Cortex of kidney (tissue), 1 donor: ENCODE measurements at places on chromosomes 11 and 22.

- no peak for DNase-seq
Observed at GRCh38 chr11:13318498-13319295, 41.1 kb downstream of the BMAL1 start.

GRCh38 chr11:61571869-61572268 is 9.0 kb downstream of the SYT7 start:
- no peak for DNase-seq

DNA sequence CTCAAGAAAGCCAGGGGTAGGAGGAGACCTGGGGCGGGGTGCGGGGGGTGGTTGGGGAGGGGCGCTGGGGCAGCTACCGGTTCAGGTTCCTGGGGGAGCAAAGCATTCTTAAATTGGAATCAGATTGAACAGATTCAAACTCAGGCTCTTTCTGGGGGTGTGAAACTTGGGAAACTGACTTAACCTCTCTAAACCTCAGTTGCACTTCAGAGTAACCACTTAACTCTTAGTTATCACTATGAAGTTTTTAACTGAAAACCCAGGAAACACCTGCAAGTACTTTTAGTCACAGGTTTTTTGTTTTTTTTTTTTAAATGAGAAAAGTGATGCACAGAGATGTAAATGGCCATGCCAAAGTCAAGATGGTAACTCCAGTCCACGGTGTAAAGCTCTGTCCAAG is 72.0 kb downstream of the RCN1 start:
- no peak for DNase-seq

DNA sequence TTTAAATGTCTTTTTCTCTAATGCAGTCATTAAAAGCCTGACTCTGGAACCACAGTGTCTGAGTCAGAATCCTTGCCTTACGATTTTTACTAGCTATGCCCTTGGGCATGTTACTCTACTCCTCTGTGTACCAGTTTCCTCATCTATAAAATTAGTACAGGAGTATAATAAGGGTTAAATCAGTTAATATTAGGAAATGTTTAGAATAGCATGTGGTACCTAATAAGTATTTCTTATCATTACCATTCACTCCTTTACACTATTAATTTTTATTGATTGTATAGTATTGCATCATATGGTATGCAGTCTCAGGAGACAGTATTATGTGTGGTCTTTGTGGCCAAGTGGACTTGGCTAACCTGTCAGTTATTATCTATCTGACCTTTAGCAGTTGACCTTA is 68.2 kb downstream of the METTL15 start:
- no peak for DNase-seq

- no peak for DNase-seq
Observed at GRCh38 chr11:10725114-10725906, 25.7 kb upstream of the CTR9 start.

DNA sequence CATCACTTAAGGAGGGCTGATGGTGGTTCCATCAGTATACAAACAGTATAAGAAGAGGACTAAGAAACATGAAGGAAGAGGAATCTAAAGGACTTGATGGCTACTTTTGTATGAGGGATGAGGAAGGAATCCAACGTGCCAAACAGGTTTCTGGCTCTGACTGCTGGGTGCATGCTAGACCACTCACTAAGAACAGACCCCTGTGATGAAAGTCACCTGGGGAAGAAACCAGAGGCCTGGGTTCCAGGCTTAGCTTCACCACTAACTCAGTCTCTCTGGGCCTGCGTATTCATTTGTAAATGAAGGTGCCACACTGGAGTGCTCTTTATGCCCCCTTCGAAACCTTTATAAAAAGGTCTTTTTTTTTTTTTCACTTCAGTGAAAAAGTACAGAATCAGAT is 55.1 kb downstream of the AAMDC start:
- DNase-seq: no peak

- no peak for DNase-seq
Observed at GRCh38 chr11:64438986-64439771, 80.2 kb downstream of the RPS6KA4 start.

- no peak for DNase-seq
Observed at GRCh38 chr11:8312986-8313385, 49.3 kb upstream of the LMO1 start.

DNA sequence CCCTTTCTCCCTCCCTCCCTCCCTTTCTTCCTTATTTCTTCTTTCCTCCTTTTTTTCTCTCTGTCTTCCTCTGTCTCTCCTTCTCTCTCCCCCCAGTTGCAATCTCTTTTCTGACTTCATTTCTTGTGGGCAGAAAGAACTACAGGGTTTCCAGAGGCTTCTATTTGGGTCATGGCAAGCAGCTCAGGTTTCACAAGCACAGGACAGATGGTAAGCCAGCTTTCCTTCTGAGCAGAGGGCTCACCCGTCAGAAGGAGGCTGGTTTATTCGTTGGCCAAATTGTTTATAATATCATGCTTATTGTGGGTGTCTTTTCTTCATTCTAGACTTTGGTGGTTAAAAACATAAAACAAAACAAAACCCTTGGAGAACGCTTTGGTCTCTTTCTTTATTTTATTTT is 58.9 kb upstream of the CLMP start:
- no peak for DNase-seq

DNA sequence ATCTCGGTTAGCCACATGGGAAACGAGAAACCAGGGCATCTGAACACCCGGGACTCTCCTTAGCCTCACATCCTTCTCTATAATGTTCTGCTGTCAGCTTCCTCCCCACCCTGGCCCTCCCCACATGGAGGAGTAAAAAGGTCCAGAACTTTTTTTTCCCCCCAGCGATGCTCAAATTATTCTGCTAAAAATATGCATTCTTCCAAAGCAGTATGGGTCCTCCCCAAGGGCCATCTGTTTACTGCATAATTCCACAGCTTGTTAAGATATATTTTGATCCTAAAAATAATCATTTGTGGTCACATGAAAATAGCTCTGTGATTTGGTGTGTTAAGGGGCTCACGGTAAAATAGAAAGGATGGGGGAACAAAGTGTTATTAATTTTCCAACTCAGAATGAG is 281.5 kb upstream of the NARS2 start:
- DNase-seq: no peak

DNA sequence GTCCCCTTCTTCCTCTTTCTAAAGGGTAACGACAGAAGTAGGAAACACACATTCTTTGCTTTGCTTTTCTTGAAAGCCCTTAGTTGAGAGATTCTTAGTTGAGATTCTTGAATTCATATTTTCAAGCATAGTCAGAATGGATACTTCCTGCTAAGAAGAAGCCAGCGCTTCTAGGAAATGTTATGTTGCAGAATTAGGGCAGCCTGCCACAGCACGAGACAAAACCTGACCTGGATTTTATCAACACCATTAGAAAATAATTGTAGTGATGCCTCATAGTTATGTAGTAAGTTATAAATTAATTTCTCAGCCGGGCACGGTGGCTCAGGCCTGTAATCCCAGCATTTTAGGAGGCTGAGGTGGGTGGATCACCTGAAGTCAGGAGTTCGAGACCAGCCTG is 37.9 kb upstream of the NUP160 start:
- DNase-seq: no peak

GRCh38 chr22:50246242-50247175 is 1.7 kb upstream of the TUBGCP6 start:
- no peak for DNase-seq

- no peak for DNase-seq
Observed at GRCh38 chr11:41118521-41118920, 340.9 kb downstream of the LRRC4C start.

DNA sequence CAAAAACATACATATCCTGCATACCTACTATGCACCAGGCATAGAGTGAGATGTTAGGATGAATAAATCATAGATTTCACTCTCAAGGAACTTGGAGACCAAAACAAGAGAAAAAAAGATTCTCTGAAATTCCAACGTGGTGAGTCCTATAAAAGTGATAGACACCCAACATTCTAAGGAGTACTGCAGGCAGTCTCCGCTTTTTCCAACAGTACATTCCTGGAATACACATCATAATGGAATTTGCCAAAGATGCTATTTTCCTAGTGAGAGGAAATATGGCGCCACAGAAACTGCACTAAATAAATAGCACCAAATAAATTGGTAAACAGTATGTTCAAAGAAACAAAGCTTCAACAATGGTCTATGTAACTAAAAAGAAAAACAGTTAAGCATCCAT is 6.0 kb downstream of the TMEM123 start:
- no peak for DNase-seq

DNA sequence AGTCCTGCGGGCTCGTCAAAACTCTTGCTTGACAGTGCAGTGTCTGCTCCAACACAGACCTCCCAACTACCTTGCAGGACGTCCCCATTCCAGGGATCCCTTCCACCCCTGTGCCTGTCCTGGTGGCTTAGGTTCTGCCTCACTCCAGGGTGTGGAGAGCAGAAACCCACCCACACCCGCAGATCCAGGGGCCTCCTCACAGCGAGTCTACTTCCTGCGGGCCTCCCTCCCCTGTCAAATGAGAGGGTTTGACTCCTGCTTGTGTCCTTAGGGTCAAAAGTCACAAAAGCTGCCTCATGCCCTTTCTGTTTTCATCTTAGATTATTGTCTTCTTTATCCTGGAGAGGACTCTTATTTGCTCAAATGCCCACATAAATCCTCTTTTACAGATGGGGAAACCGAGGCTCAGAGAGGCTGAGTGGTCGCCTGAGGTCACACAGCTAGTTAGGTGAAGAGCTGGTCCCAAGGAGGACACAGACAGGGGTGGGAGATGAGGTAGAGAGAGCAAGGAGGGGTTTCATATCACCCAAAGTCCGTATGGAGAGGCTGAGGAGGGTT is 81.1 kb upstream of the KCNQ1OT1 start:
- DNase-seq: no peak

DNA sequence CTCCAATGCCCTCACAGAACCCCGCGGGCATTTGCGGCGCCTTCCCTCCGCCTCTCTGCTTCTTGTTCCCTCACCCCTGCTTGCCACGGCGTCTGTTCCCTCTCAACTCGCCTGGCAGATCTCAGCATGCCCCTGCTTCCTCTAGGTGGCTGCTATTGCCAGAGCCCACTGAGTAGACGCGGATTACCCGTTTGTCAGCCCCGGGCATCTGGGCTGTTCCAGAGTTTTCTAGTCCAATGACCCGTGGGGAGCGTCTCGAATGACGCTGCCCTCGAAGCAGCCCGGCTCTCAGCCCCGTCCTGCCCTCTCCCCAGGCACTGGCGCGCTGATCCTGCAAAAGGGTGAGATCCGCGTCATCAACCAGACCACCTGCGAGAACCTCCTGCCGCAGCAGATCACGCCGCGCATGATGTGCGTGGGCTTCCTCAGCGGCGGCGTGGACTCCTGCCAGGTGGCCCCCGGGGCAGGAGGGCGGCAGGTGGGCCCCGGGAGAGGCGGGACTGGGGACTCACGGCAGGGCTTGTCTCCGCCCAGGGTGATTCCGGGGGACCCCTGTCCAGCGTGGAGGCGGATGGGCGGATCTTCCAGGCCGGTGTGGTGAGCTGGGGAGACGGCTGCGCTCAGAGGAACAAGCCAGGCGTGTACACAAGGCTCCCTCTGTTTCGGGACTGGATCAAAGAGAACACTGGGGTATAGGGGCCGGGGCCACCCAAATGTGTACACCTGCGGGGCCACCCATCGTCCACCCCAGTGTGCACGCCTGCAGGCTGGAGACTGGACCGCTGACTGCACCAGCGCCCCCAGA is 49.7 kb downstream of the ST14 start:
- DNase-seq: no peak

DNA sequence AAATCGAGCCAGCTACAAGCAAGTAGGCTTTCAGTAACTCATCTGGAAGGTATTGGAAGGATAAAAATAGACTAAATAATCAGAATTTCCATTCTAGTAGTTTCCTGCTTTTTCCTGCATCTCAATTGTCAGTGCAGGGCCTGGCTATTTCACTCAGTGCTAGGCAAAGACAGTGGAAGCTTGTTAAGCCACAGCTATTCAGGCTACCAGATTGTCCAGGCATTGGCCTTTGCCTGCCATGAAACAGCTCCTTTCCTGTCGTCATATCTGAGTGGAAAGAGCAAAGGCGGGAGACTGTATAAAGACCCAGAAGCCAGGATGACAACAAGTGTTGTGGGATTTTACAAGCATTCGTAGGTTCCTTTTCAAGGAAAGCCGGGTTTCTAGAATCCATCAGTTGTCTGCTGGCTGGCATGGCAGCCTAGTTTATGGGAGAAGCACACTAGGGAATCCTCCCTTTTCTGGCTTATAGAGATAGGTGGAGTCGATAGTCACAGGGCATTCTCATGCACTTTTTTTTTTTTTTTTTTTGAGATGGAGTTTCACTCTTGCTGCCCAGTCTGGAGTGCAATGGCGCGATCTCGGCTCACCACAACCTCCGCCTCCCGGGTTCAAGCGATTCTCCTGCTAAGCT is 2.0 kb upstream of the TNRC6B start:
- no peak for DNase-seq

DNA sequence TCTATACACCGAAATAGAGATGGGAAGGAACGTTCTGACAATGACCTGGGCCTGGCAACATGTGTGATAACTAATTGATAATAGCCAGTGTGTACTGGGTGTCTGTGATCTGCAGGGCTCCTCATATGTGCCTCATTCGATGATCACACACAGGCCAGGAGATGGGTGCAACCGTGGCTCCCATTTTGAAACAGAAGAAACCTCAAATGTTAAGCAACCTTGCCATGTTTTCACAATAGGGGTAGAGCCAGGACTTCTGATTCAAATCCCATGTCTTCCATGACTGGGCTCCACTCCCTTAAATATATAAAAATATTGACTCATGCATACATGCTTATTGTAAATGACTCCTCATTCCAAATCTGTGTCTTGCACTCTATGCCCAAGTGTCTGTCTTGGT is 11.1 kb downstream of the APOL3 start:
- no peak for DNase-seq

DNA sequence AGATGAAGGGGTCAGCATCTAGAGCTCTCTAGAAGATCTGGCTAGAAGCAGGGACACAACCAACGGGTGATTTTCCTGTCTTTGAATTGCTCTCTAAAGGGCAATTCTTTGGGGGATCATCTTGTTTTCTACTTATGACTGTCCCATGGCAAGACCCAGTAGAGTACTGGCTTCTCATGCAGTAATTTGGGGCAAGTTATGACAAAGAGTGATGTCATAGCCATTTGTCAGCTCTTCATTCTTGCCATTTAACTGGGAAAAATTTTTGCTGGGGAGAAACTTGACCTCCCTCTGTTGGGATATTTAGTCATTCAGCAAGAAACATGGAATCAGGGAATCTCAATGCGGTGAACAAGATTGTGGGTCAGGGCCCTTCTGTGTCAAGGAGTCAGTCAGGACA is 80.4 kb downstream of the SLC1A2 start:
- DNase-seq: no peak

DNA sequence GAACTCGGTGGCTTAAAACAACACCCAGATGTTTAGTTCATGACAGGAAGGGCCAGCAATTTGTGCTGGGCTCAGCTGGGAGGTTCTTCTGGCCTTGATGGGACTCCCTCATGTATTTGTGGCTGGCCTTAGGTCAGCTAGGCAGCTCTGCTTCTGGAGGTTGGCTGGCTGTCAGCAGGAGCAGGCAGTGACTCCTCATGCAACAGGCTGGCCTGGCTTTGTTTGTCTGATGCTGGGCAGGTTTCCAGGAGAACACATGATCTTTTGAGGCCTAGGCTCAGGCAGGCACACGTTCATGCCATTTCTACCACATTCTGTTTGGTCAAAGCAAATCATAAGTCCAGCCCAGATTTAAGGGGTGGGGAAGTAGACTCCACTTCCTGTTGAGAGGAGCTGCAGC is 571.2 kb downstream of the TBC1D22A start:
- DNase-seq: no peak

GRCh38 chr11:66327171-66328030 is 8.8 kb downstream of the RIN1 start:
- DNase-seq: no peak
